ENCODE measurements at places on chromosomes 3 and 15.

GRCh38 chr3:37701734-37702433, 159.8 kb upstream of the CTDSPL start:
- DNase-seq: no peak

DNA sequence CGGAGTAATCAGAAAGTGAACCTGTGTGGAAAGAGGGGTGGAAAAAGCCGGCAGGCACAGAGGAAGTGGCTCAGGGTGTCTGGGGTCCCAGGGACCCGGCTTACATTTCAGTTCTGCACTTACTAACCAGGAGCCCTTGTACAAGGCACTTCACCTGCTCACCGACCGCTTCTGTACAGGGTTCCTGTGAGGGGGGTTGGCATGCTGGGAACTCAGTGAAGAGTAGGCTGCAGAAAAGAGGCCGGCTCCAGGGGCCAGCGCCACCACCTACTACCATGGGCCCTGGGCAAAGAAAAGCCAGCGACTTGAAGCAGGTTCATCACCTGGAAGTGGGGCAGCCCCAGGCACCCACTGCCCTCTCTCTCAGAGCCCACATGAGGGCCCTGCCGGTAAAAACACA, 6.2 kb downstream of the STIMATE start:
- no peak for DNase-seq

GRCh38 chr3:14430053-14430452, 27.6 kb downstream of the SLC6A6 start:
- no peak for DNase-seq

DNA sequence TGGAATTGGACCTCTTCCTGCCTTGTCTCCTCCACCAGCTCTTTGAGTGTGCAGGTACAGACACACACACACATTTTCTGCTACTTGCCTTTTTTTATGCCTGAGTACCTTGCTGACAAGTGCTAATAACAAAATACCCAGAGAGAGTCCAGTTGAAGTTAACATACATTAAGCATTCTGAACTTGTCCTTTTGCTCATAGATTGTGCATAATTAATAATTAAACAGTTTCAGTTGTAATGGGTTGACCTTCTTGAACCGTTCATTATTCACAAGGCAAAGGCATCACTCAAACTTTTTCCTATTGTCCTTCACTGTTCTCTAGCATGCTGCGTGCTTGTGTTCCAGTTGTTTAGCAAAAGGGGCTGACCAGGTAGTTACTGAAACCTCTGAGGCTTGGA, 59.6 kb upstream of the SKOR1 start:
- no peak for DNase-seq

DNA sequence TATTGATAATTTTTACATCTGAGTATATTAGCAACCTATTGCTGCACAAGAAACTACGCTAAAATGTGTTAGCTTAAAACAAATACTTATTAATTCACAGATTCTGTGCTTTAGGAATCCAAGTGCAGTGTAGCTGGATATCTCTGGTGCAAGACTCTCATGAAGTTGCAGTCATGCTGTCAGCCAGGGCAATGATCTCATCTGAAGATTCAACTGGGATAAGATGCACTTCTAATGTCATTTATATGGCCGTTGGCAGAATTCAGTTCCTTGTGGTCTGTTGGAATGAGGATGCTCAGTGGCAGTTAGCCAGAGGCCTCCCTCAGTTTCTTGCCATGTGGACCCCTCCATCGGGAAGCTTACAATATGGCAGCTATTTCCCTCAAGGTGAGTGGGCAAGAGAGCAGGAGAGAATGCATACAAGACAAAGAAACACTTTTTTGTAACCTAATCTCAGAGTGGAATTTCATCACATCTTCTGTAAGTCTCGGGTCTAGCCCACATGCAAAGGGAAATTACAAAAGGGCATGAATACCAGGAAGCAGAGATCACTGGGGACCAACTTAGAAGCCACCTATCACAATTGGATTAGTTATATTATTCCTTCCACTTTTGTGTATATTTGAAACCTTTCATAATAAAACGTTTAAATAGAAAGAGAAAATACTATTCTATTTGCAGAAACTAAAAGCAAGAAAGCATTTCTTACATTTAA, 61.6 kb downstream of the DPH6 start:
- no peak for DNase-seq

DNA sequence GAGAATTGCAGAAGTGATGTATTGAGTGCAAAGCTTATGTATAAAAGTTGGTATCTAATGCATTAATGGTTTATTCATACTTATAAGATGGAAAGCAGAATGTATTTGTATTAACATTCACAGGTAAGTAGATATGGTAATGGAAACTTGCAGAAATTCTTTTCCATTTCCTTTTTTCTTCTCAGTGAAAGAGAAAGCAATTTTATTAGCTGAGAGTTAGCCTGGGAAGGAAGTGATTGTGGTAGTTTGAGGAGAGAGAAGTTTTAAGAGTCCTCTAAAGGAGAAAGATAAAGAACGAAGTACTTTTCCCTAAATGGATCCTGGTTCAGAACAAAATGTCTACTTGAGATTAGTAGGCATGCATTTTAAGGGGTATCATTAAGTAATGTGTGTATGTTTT, 60.1 kb upstream of the OSTN start:
- DNase-seq: no peak

GRCh38 chr15:61762676-61763075, 297.6 kb downstream of the VPS13C start:
- DNase-seq: no peak

GRCh38 chr3:64257100-64257755, 32.0 kb upstream of the PRICKLE2 start:
- no peak for DNase-seq

DNA sequence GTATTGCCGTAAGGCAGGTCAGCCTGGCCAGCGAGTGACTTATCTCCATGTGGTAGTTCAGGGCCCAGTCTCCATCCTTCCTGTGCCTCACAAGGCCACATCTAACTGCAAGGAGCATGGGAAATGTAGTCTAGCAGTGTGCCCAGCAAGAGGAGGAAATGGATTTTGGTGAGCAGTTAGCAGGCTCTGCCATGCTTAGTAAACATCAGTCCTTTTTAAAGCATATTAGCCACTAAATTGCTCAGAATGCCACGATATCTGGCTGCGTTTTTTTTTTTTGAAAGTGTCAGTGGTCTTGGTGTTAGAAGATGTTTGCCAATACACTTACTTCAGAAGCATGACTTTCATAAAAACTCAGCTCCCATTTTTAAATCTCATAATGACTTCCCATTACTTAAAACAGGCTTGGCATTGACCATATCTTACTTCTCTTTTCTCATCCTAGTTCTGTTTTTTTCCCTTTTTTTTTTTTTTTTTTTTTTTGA, 470.2 kb upstream of the TPRG1 start:
- no peak for DNase-seq

- no peak for DNase-seq
Observed at GRCh38 chr15:42154212-42154941, 2.1 kb downstream of the PLA2G4F start.

GRCh38 chr3:123758081-123758564, 126.0 kb downstream of the MYLK start:
- DNase-seq: no peak

- no peak for DNase-seq
Observed at GRCh38 chr3:84904816-84905555, 53.8 kb upstream of the CADM2 start.

- no peak for DNase-seq
Observed at GRCh38 chr3:143172795-143173145, 53.2 kb downstream of the CHST2 start.

DNA sequence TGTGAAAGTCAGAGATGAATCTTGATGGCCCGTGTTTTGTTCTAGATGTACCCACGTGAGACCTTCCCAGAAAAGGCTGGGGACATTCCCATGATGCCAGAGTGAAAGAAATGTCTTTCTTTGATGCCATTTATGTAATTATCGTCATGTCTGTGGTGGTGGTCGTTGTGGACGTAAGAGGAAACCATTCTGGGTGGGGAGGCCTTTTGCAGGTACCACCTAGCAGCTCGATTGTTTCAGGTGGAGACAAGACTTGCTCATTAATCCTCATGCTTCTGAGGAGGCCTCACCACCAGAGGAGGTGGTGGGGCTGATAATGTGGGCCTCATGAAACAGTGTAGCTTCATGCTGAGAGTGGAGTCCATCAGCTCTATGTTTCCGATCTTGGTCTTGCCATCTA, 58.1 kb upstream of the USP3 start:
- DNase-seq: no peak
